ENCODE measurements at places on chromosomes 2 and 18. TPM values are rescaled to one million over a fixed set of nuclear protein-coding genes. Genes with fewer than 3 reads are reported as not detected.

Gene SLC11A1
- 0.20 TPM for total RNA-seq

Gene VWA3B
- total RNA-seq: 0.12 TPM

Gene VIL1
- total RNA-seq: 0.27 TPM

Gene MAB21L4
- 0.29 TPM for total RNA-seq

Gene ANKRD30B
- not detected for total RNA-seq

Gene SKOR2
- not detected for total RNA-seq

Gene RAB6C
- not detected for total RNA-seq

Measured in A549 treated with dexamethasone at 1 μM for 4 hours (cell line).